Cardiac fibroblast (primary cell): ENCODE measurements at places on chromosomes 1 and 21.
A peak's percentile ranks its signal among the peaks of the same experiment; 100 is the strongest.

- no peak for DNase-seq
Observed at GRCh38 chr1:178536329-178536728, 23.4 kb downstream of the TEX35 start.

GRCh38 chr1:31239653-31240241, at the start of gene NKAIN1:
Gene NKAIN1 (minus strand): TSS chr1:31239887. CDS start chr1:31239547, 340 bp downstream.
- DNase-seq: peak; percentile 38

- DNase-seq: peak; percentile 77
Observed at GRCh38 chr21:34545079-34545884, 33.3 kb upstream of the KCNE1 start.

DNA sequence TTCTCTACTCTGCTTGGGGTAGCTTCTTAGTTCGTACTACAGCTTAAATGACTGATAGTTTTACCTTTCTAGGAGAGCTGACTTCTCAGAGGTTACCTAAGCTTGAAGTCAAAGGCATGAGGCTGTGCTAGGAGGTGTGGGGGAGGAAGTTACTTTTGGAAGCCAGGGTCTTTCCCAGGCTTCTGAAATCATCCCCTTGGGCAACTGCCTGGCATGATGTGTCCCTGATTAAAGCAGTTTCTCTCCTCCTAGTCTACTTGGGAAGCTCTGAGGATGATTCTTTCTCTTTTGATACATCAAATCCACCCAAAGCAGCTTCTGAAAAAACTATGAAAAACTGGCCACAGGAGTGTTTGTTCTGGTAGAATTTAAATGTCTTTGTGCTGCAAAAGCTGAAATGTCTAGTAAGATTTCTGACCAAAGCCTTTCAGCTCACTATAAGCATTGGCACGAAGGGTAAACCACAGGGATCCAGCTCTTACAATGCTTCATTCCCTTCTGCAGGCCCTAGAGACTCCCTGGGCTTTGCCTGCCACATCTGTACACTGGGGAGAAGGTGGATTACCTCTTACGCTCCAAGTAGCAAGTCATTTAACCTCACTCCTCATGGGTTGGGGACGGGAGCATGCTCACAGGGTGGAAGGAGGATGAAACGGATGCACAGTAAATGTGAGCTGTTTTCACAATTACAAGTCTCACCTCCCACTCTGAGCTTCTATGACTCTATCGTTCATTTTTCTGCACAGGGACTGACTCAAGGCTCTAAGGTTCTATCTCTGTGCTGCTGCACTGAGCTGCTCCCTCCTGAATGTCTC, 59.6 kb downstream of the RUNX1 start:
- no peak for DNase-seq

GRCh38 chr21:31387560-31388186, 43.6 kb upstream of the TIAM1 start:
- no peak for DNase-seq

DNA sequence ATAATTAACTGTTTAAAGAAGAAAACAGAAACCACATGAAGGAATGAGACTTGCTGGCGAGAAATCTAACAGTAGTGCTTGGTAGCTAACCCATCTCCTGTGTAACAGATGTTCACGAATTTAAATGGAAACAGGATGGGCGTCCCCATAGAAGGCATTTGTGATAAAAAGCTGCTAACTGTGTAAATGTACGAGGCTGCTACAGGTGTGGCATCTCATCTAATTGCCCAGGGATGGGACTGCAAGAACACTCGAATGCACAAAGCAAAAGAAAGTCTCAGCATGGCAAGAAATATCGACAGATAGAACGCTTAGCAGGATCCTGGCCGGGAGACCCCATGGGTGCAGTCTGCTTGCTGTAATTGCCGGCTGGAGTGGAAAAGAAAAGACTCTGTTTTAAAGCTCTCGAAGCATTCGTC, 112.7 kb downstream of the RUNX1 start:
- DNase-seq: no peak

- DNase-seq: no peak
Observed at GRCh38 chr1:161074676-161075368, 5.1 kb upstream of the ARHGAP30 start.

DNA sequence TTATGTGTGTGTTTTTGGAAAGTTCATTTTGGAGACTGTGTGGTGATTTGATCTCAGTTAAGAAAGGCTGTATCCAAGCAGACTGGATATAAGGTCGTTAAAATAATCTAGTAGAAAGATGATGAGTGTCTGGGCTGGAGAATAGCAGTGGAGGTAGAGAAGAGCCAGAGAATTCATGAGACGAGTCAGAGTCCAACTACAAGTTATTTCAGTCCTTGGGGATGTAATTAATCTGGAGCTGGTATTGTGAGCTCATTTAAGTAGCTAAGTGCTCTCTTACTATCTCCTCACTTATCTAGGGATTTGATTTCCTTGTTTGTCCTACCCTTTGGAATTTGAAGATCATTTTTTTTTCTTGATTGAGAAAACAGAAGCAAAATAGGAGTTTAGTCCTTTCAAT, 1219.0 kb upstream of the ADGRL4 start:
- DNase-seq: no peak
